Cerebellar nuclear complex (tissue), 1 donor: ENCODE measurements at places on chromosomes 1 and 21.

DNA sequence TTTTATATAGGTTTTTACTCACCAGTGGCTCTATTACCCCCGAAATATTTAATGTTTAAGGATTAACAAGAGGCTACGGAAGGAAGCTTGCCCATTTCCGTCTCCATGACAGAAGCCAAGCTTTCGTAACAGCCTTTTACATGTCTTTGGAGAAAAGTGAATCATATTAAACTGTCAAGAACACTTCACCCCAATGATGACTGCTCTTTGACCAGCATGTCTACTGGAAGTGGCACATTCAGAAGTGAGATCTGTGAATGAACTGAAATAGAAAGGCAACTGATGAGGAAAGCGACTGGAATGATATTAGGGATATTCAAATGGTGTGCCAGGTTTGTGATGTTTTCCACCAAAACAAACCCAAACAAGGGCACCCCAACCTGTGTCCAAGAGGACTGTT lies 8.5 kb upstream of the PRDM15 start:
- no peak for DNase-seq

- DNase-seq, result no peak
These were observed 11.0 kb downstream of the ALDH4A1 start for GRCh38 chr1:18891426-18891780.

DNA sequence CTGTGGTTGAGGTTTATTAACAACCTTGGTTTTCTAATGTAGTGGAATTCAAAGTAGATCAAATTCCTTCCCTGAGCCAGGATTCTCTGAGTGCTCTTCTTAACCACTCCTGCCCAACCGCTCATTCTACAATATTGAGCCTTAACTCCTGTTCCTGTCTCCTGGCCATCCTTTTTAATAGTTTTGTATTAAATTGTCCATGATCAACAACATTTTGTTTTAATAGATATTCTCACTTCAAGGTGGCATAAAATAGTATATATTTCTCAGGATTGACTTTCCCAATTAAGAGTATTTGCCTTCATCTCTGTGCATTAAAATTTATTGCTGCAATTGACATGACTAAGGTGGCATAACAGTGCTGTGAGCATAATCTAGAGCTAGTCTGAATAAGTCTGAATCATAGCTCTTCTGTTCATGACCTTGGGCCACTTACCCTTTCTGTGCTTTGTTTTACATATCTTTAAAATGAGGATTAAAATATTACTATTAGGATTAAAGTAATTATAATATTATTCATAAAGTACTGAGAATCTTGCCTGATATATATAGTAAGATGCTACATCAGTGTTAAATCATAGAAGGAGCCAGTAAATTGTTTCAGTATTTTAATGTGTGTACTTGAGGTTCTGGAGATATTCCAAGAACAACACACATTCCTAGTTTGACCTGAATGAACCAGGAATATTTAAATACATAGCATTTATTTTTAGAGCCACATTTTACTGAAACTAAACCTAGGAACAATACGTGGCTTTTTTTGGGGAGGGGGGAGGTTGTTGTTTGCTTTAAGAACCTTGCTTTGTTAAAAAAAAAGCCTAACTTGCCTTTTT lies 76.4 kb downstream of the ADGRL2 start:
- no peak for DNase-seq

DNA sequence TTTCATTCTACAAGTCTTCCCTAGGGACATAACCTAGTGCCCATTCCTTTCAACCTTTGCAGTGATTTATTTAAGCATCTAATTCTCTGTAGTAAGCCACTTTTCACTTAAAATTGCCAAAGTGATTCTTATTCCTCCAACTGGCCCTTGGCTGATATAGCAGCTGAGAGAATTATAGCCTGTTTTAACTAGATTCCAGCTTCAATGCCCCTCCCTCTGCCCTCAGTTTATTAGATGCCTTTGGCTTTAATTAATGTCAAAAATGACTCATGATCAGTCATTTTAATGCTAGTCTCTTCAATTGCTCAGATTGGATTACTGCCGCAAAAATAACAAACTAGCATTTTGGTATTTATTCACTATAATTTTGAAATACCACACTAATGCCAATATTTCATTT lies 145.4 kb upstream of the KCTD3 start:
- no peak for DNase-seq

GRCh38 chr1:64962441-64962840 lies 3.9 kb downstream of the JAK1 start:
- no peak for DNase-seq

DNA sequence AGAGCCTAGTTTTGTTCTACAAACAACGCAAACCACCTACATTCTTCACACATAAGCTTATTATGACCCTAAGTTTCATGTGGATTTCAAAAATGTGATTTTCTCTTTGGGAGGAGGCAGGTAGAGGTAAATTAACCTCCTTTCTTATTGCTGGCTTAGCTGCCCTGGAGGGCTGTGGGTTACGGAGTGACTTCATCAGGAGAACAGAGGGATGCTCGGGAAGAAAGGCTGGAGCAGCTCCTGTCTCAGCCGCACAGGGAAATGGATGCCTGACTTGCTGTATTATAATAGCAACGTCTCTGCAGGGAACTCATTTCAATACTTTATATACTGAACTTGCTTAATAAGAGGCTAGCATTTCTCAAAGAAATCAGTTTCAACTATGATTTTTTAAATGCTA lies 14.1 kb upstream of the CREG1 start:
- DNase-seq, result no peak

- no peak for DNase-seq
These were observed 732 bp downstream of the ABCG1 start for GRCh38 chr21:42219606-42220137.

- no peak for DNase-seq
These were observed 440 bp downstream of the TNFRSF25 start for GRCh38 chr1:6465461-6466005.

- DNase-seq, result no peak
These were observed 35.1 kb upstream of the ADORA3 start for GRCh38 chr1:111538343-111539025.

- DNase-seq, result no peak
These were observed 47.8 kb downstream of the ITPKB start for GRCh38 chr1:226691247-226691646.

GRCh38 chr1:221241157-221241556 lies 361.9 kb downstream of the HLX start:
- DNase-seq, result no peak

DNA sequence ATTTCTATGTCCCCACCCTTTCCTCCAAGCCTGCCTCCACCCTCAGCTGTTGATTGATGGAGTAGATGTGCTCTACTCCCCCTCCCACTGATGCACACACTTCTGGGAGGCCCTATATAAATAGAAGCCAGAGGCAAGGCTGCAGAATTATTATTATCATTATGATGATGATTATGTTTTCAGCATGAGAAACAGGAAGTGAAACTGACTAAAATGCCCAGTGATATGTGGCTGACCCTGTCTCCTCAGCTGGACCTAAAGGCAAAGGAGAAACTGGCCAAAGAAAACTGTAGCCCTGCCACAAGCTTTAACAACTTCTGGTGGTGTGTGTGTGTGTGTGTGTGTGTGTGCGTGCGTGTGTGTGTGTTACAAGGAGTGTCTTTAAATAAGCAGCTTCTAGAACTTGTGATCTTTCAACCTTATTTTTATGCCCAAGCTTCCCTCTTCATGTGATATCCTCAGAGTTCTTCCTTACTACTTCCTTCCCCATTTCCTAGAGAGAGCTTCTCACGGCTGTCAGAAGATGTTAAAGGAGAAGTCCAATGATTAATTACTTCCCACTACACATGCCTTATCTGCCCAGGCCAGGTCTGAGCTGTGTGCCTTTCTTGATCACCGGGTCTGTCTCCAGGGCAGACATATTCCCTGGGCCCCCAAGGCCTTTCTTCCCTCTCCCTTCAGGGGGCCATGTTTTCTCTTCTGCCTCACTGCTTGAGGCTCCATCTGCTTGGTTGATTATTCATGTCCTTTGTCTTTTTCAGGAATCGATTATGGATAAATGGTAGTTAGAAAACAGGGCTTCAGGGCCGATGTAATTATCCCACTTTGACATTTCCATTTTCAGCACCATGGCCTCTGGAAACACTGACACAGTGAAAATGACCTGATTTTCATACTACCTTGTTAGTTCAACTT lies 11.6 kb upstream of the MAPKAPK2 start:
- no peak for DNase-seq

GRCh38 chr1:85654066-85654782 lies 54.0 kb downstream of the ZNHIT6 start:
- DNase-seq, result no peak

DNA sequence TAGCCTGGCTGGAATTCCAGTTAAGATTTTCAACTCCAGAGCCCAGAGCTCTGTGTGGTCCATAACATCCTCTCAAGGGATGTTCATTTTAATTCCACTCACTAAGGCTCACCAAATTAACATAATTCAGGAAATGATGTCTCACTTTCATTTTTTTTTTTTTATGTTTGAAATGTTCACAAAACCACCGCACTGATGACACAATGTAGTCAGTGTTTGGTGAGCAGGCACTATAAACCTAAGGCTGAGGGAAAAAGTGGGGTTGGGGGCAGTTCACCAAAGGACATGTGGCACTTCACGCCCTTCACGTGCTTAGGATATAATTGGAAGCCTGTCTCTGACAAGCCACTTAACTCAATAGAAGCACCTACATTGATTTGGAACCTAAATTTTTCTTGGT lies 177.3 kb upstream of the CAMK1G start:
- no peak for DNase-seq

- no peak for DNase-seq
These were observed 25.6 kb downstream of the SAMSN1 start for GRCh38 chr21:14520535-14520934.

GRCh38 chr1:81681114-81681513 lies 119.6 kb upstream of the ADGRL2 start:
- no peak for DNase-seq

GRCh38 chr1:232263452-232263851 lies 366.5 kb downstream of the SIPA1L2 start:
- no peak for DNase-seq

GRCh38 chr1:177476676-177477075 lies 305.9 kb downstream of the BRINP2 start:
- no peak for DNase-seq

- no peak for DNase-seq
These were observed 87.1 kb upstream of the IPO9 start for GRCh38 chr1:201741763-201742342.

GRCh38 chr1:85460555-85461088 lies 4.3 kb downstream of the DDAH1 start:
- DNase-seq, result no peak

- no peak for DNase-seq
These were observed 36.2 kb upstream of the UBE2U start for GRCh38 chr1:64167176-64167575.

DNA sequence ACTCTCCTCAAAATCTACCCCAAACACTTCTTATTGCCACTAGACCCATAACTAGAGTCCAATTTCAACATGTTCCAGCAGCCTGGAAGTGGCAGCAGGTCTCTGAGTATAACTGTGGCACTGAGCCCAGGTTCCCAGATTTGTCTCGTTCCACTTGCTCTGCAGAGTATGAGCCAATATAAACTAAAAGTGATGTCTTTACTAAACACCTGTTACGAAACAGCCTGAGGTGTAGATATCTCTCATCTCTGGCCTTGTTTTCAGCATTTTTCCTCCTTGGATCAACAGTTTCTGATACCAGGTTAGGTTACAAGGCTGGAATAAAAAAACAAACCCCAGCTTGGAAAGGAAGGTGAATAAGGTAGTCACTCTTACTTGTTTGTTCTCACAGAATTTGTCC lies 25.2 kb upstream of the PRDX6 start:
- peak; percentile 88 for DNase-seq

- DNase-seq, result no peak
These were observed 81.2 kb downstream of the GALNT2 start for GRCh38 chr1:230148126-230148652.

- DNase-seq, result no peak
These were observed 67.8 kb upstream of the IPO9 start for GRCh38 chr1:201761178-201761577.

DNA sequence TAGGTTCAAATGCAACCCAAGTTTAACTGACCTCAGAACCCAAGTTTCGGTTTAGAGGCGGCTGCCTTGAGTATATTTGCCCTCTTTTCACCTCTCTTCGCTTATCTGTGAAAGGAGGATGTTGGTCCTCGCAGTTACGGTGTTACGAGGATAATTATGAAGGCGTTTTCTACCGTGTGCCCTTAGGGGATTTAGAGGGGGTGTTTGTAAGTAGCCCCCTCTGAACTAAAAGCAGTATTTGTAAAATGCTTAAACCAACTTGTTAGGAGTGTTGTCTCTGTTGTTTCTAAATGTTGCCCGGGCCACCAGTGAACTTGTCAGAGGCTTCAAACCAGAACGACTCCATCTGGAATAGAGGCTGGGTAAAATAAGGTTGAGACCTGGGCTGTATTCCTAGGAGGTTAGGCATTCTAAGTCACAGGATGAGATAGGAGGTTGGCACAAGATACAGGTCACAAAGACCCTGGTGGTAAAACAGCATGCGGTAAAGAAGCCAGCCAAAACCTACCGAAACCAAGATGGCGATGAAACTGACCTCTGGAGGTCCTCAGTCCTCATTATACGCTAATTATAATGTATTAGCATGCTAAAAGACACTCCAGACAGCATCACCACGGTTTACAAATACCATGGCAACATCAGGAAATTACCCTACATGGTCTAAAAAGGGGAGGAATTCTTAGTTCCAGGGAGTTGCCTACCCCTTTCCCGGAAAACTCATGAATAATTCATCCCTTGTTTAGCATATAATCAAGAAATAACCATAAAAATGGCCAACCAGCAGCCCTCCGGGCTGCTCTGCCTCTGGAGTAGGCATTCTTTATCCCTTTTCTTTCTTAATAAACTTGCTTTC lies 1.0 kb upstream of the PSRC1 start:
- no peak for DNase-seq

DNA sequence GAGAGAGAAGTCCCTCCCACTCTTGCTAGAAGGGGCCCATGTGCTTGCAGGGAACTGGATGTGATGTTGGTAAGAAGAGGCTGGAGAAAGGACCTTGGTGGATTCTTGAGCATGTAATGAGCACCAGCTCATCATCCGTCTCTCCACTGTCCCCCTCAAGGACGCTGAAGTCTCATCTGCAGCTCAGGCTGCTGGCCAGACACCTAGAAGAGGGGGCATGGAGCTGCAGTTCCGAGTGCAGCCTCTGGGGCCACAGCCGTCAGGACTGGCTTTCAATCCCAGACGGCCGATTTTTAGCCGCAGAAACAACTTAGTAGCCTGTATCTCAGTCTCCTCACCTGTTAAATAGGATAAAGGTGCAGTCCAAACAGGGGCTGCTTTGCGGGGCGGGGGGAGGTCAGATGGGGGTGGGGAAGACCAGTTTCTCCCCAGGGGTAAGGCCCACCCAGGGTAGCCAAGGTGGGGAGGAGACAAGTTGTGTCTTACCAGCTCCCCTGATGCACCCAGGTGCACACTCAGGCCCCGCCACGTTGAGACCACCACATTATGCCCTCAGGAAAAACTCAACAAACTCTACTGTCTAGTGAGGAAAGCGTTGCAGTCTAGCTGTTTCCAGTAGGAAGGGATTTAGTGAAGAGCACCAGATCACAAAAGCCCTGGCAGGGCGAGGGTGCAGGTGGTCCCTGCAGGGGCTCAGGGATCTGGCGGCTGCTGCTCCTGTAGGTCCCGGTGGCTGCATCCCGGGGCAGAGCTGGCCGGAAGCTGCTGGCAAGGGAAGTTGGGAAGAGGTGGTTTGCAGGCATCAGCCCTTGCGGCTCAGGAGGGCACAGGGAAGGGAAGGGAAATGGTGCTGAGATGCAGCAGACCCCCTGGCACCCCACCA lies 29.5 kb downstream of the LDLRAP1 start:
- no peak for DNase-seq

GRCh38 chr1:248804771-248805681 lies 20.7 kb downstream of the SH3BP5L start:
- DNase-seq, result no peak

- DNase-seq, result no peak
These were observed 22.9 kb downstream of the SPEN start for GRCh38 chr1:15870421-15870820.
